ENCODE measurements at places on chromosomes 11 and 22. TPM values are rescaled to one million over a fixed set of nuclear protein-coding genes. Genes with fewer than 3 reads are reported as not detected.

SMIM35 gene
- total RNA-seq = not detected

KRTAP5-10 gene
- not detected for total RNA-seq

ELMOD1 gene
- total RNA-seq = not detected

TSSK2 gene
- 0.79 TPM for total RNA-seq

GGTLC2 gene
- total RNA-seq = not detected

HEPN1 gene
- not detected for total RNA-seq

Data from omental fat pad (tissue), 4 donors.